T follicular helper cell (primary cell): ENCODE measurements at places on chromosomes 1 and 21.

DNA sequence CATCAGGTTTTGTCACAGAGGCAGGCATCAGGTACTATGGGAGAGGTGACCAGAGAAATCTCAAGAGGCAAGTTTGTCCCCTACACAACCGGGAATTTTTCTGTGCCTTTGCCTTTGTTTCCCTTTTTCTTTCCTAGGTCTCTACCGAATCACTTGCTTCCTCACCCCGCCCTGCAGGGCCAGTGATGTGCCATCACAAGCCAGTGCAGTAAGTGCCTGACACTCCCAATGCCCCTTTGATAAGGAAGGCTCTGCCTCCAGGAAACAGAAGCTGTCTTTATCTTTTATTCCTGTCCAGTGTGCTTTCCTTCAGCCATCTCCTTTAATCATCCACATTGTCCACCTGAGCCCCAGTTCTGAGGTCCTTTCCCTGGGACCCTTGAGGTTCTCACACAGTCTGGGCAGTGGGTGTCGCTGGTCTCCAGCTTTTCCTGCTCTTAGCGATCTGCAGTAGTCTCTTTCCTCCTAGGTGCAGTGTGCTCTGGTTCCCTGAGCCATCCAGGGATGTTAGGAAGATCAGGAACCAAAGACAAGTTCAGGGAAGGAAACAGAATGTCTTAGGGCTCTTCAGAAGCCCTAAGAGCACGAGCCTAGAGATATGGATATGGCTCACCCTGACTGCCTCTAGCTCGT, 36.6 kb downstream of the GJA5 start:
- DNase-seq: peak; percentile 13

- no peak for DNase-seq
These were observed 31.0 kb downstream of the AZIN2 start for GRCh38 chr1:33111965-33112364.

GRCh38 chr21:31555741-31556191, 103.7 kb upstream of the SOD1 start:
- DNase-seq: no peak

DNA sequence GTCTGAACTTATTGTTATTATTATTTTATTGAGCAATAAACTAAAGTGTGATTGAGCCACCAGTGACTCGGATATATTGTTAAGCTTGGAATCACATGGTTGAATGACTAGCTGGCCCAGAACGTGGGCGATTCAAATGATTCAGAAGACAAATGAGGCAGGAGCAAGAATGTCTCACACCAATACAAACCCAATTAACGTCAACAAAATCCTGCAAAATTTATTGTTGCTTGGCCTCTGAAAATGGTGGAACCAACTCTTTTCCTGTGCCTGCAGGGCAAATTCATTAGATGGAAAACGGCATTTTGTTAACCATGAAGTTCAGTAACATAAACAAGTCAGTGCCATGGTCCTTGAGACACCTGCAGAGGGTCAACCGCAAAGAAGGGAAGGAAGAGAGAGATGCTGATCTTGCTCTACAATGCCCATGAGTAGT, 482.0 kb downstream of the SETD4 start:
- DNase-seq: no peak

GRCh38 chr1:204513117-204513716, 3.0 kb upstream of the MDM4 start:
- DNase-seq: peak; percentile 51

- DNase-seq: no peak
These were observed 128.6 kb downstream of the PCNX2 start for GRCh38 chr1:233166896-233167295.
